ENCODE measurements at places on chromosomes 2 and 18. TPM values are rescaled to one million over a fixed set of nuclear protein-coding genes. Genes with fewer than 3 reads are reported as not detected.

DNA sequence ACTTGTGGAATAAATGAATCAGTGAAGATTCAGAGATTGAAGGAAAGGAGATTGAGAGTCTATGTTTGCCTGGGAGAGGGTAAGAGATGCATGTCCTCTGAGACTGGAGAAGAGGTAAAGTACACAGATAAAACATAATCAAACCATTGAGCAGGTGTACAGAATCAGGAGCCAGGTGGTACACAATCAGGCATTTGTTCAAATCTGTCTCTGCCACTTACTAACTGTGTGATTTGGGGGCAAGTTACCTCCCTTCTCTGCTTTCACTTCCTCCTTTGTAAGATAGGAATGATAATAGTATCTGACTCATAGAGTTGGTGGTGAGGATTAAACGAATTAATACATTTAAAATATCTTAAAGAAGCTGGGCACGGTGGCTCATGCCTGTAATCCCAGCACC, 94.0 kb downstream of the CDK15 start:
- H3K4me1 ChIP-seq = peaks cover 24% of the 10 kb centered on the region
- no peaks in the 10 kb centered on the region for H3K27me3 ChIP-seq

- H3K4me3 ChIP-seq = no peak overlapping the region
- peaks cover 64% of the 10 kb centered on the region for H3K4me1 ChIP-seq
- H3K27me3 ChIP-seq = no peaks in the 10 kb centered on the region
- H3K27ac ChIP-seq = peak overlapping the region; percentile 51
- H3K36me3 ChIP-seq = no peaks in the 10 kb centered on the region
Observed at GRCh38 chr2:128489526-128490273, 171.0 kb upstream of the HS6ST1 start.

GRCh38 chr2:45085487-45085886, 76.2 kb upstream of the SIX2 start:
- H3K27ac ChIP-seq = no peak overlapping the region
- H3K4me1 ChIP-seq = no peaks in the 10 kb centered on the region
- H3K4me3 ChIP-seq = no peak overlapping the region
- no peak for DNase-seq
- H3K27me3 ChIP-seq = no peaks in the 10 kb centered on the region

GRCh38 chr2:12737738-12738485, 21.2 kb downstream of the TRIB2 start:
- no peak overlapping the region for H3K4me3 ChIP-seq
- peaks cover 7% of the 10 kb centered on the region for H3K4me1 ChIP-seq
- H3K36me3 ChIP-seq = peaks cover 79% of the 10 kb centered on the region
- DNase-seq = no peak
- H3K27ac ChIP-seq = no peak overlapping the region
- H3K27me3 ChIP-seq = no peaks in the 10 kb centered on the region

GRCh38 chr2:203682688-203683130, 23.7 kb upstream of the CD28 start:
- DNase-seq = no peak
- no peak overlapping the region for H3K4me3 ChIP-seq
- H3K36me3 ChIP-seq = no peaks in the 10 kb centered on the region
- H3K4me1 ChIP-seq = no peaks in the 10 kb centered on the region
- H3K27ac ChIP-seq = no peak overlapping the region

- peaks cover 53% of the 10 kb centered on the region for H3K4me1 ChIP-seq
- H3K27ac ChIP-seq = peak overlapping the region; percentile 97
- no peaks in the 10 kb centered on the region for H3K27me3 ChIP-seq
- H3K36me3 ChIP-seq = peaks cover 90% of the 10 kb centered on the region
- H3K4me3 ChIP-seq = peak overlapping the region; percentile 91
Observed at GRCh38 chr2:197498937-197499593, 575 bp downstream of the HSPD1 start.

GRCh38 chr2:69676146-69676545, 32.6 kb upstream of the AAK1 start:
- H3K4me3 ChIP-seq = no peak overlapping the region
- no peak overlapping the region for H3K27ac ChIP-seq
- no peak for DNase-seq
- 0 out of 2 replicates have a peak, but pooled peaks cover 3% of the 10 kb centered on the region for H3K4me1 ChIP-seq

DNA sequence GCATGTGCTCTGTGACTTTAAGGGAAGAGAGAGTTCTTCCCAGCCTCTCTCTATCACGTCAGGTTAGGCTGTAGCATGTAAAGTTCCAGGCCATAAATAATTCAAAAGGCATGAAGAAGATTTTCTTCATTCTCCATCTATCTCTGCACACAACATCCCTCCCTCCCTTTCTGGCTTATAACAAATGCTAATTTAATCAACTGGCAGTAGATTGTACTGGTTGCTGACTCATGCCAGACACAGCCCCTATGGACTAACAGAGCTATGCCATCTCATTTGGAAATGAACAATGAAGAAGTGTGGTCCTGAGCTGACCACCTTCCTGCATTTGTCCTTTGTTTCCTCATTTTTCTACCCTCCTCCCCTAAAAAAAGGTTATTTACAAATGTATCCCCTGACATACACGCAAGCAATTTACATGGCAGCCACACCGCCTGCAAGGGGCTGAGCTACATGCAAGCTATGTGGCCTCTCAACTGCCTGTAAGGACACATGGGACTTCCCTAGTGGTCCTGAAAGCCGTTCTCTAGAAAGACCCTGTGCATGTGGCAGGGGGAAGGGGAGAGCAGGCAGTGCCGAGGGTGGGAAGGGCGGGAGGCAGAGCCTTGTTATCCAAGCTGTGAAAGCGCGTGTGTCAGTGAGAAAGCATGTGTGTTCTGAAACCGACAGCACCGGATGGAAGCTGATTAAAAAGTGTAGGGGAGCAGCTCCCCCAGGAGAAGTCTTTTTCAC, 90.9 kb upstream of the KLF7 start:
- H3K4me1 ChIP-seq = peaks cover 36% of the 10 kb centered on the region
- no peaks in the 10 kb centered on the region for H3K36me3 ChIP-seq
- no peaks in the 10 kb centered on the region for H3K27me3 ChIP-seq
- H3K4me3 ChIP-seq = no peak overlapping the region

DNA sequence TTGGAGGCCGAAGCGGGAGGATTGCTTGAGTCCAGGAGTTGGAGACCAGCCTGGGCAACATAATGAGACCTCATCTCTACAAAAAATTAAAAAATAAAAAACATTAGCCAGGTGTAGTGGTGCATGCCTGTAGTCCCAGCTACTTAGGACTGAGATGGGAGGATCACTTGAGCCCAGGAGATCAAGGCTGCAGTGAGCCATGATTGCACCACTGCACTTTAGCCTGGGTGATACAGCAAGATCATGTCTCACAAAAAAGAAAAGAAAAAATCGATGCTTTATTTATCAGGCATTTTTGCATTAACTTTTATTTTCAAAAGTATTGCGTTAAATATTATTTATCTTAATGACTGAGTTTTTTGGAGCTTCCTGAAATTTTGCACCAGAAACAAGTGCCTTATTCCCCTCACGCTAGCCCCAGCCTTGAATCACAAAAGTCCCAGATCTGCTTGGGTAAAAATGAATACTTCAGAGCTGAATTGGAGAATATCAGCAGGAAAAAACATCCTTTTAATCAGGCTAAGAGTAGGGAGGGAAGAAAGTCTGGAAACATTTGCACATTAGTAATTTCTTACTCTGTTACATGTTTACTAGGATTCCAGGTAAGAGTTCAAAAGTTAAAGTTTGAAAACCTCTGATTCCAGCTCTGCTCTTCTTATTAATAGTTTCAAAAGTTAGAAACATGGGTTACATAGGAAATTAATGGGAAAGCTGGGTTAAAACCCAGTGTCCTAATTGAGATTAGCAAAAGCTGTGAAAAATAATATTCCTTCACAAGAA, 296.8 kb upstream of the FBXO11 start:
- no peaks in the 10 kb centered on the region for H3K27me3 ChIP-seq
- no peaks in the 10 kb centered on the region for H3K36me3 ChIP-seq
- no peak overlapping the region for H3K4me3 ChIP-seq
- peaks cover 58% of the 10 kb centered on the region for H3K4me1 ChIP-seq
- H3K27ac ChIP-seq = no peak overlapping the region
- no peak for DNase-seq

- no peaks in the 10 kb centered on the region for H3K27me3 ChIP-seq
- peaks cover 15% of the 10 kb centered on the region for H3K4me1 ChIP-seq
- no peaks in the 10 kb centered on the region for H3K36me3 ChIP-seq
- H3K4me3 ChIP-seq = no peak overlapping the region
- peak; percentile 44 for DNase-seq
Observed at GRCh38 chr18:24560511-24560981, 100.1 kb downstream of the HRH4 start.

GRCh38 chr2:144374163-144374661, 145.7 kb downstream of the ZEB2 start:
- no peak for DNase-seq
- H3K27me3 ChIP-seq = no peaks in the 10 kb centered on the region
- no peak overlapping the region for H3K27ac ChIP-seq
- H3K4me1 ChIP-seq = peaks cover 25% of the 10 kb centered on the region

Gene SERPINB13
- total RNA-seq = not detected

Gene BAZ2B
- 31.1 TPM for total RNA-seq

Gene ANKRD23
- 2.5 TPM for total RNA-seq

Gene HOXD12
- total RNA-seq = 0.17 TPM

Gene INHA
- 1.4 TPM for total RNA-seq

Measured in WTC11 (cell line).